ENCODE measurements at places on chromosomes 5 and 9. TPM values are rescaled to one million over a fixed set of nuclear protein-coding genes. Genes with fewer than 3 reads are reported as not detected.

The OTP gene
- total RNA-seq: not detected

The SOHLH1 gene
- total RNA-seq: not detected

The DDX4 gene
- total RNA-seq: not detected

The LHX3 gene
- total RNA-seq: not detected

The LCN9 gene
- not detected for total RNA-seq

The CCDC192 gene
- not detected for total RNA-seq

The CDX1 gene
- not detected for total RNA-seq

The CDH18 gene
- total RNA-seq: 0.16 TPM

The ELOVL7 gene
- 10.1 TPM for total RNA-seq

The TNIP1 gene
- 118 TPM for total RNA-seq

The SH3TC2 gene
- 0.14 TPM for total RNA-seq

All from pancreas (tissue), 10 donors.